ENCODE measurements at places on chromosomes 7 and 10.

DNA sequence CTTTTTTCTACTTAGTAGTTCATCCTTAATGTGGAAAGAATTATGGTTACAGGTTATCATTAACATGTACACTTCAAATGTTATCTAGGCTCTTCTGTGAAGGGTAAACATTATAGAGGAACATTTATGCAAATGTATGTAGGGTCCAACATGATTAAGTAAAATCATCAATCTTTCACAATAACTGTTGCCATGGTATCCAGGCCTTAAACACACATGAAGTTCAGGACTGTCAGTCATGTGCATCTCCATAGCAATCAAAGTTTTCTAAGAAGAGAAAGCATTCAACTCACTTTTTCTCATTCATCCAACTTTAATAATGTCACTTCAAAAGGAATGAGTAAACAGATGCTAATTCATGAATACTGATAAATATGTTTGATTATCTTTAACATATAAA, 83.6 kb downstream of the DNAJC1 start:
- DNase-seq: no peak

DNA sequence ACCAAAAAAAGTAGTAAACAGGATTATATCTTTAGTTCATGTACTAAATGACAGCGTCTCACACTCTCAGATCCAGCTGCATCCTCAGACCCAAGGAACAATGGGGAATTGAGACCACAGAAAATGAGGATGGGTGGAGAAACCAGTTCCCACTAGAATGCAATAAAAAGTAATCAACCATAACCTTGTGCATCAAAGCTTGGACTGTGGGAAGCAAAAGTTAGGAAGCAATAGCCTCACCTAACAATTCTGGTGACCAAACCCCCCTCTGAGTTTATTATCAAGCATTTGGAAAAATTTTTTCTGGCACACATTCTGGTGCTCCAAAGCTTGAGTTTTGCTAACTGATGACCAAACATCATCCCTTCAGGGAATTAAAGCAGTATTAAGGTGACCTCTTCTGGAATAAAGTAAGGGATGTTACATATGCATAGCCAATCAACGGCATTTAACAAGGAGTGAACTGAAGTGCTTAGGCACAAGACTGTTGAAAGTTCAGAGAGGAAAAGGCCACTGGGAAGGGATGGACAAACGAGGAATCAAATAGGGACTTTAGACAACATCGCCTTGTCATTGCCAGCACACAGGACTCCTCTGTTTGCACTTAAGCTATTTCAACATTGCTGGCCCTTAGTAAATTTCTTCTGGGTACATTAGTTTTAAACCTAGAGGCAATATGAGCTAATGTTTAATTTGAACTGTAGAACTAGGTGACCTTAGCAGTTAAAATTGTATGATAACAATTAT, 1.2 kb upstream of the MAT1A start:
- DNase-seq: no peak

GRCh38 chr10:62993121-62993520, 140.0 kb upstream of the NRBF2 start:
- no peak for DNase-seq

DNA sequence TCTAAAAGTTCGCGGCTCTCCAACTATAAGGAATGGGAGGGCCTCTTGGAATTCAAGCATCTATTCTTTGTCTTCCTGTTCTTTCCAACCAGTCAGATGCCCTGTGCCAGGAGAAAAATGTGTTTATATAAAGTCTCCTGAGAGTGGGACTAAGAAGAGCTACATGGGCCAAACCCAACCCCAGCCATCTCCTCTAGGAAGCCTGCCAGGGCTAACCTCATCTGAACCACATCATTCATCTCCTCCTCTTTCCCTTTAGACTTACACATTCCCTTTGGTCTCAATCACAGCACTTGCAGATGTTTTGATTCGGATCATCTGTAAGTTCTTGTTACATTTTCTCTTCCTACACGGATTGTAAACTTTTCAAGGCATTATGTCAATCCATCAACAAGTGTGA, 62.6 kb downstream of the DOCK4 start:
- DNase-seq: no peak

DNA sequence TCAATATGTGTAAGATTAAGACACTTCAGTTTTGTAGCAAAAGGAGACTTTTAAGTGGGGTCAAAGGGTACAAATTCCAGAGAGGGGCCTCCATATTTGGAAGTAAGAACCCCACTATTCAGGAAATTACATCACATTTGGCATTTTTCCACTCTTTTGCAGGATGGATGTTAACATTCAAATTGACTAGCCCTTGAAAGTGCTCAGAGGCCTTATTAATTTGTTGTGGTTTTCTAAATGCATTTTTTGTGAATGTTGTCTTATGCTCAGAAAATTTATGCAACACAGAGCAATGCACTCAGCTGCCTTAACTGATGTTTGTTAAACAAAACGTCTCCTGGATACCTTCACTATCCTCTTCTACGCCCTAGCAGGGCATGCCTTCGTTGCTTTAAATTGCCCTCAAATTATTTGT, 50.9 kb upstream of the PDLIM1 start:
- no peak for DNase-seq

- DNase-seq: no peak
These were observed 119.3 kb upstream of the SEMA3D start for GRCh38 chr7:85306115-85306514.
